ENCODE measurements at places on chromosomes 5 and 9.

- no peak for DNase-seq
Observed at GRCh38 chr5:146366904-146367303, 28.3 kb downstream of the POU4F3 start.

- no peak for DNase-seq
Observed at GRCh38 chr5:14684757-14685156, 20.2 kb downstream of the OTULIN start.

- peak; percentile 80 for DNase-seq
Observed at GRCh38 chr5:137146402-137146890, 352.7 kb downstream of the SPOCK1 start.

- DNase-seq: no peak
Observed at GRCh38 chr5:132877938-132878337, 4.5 kb downstream of the LEAP2 start.

DNA sequence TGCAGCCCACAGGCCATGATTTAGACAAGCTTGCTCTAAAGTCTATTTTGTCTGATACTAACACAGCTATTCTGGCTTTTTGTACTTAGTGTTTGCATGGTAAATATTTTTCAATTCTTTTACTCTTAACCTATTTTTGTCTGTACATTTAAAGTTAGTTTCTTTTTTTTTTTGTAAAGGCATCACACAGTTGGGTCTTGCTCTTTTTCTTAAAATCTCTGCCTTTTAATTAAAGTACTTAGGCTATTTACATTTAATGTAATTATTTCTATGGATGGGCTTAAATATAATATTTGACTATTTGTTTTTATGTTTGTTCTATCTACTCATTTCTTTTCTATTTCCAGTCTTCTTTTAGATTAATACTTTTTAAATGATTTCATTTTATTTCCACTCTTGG lies 49.7 kb upstream of the MAST4 start:
- DNase-seq: no peak

DNA sequence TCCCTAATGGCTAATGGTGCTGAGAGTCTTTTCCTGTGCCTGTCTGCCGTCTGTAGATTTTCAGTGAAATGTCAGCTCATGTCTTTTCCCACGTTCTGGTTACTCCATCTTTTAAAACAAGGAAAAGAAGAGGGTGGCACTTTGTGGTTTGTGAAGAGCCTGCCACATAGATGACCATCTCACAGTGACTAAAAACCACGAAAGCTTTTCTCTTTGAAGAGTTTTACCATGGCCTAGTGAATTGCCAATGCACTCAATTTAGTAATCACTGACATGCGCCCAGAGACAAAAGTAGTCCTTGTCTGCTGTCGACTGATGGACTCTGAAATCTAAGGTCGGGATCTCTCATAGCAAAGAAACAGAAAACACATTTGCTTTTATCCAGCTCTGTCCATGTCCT lies 50.4 kb downstream of the SPATA31C2 start:
- DNase-seq: no peak

GRCh38 chr5:155905364-155905763 lies 421.6 kb upstream of the SGCD start:
- no peak for DNase-seq

- no peak for DNase-seq
Observed at GRCh38 chr5:96489532-96489931, 56.5 kb upstream of the PCSK1 start.

DNA sequence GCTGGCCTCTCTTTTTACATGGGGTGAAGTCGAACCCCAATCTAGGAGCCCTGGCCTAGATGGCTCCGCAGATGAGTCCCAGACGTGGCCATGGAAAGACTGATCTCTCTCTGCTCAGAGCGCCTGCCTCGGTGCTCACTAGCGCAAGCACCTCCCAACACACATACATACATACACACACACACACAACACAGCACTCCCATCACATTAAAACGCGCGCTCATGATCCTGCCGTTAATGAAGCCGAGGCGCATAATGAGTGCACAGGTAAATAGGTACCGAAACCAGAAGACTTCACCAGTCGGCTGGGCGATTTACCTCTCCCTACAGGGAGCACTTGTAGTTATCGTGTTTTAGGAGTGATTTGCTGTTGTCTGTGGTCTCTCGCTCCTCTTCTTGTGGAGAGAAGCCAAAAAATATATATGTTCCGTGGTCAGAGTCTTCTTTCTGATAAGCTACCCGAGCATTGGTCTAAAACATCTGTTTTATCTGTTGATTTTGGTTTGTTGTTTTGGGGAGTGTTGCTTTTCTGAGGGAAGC lies 207.7 kb downstream of the MEF2C start:
- no peak for DNase-seq

DNA sequence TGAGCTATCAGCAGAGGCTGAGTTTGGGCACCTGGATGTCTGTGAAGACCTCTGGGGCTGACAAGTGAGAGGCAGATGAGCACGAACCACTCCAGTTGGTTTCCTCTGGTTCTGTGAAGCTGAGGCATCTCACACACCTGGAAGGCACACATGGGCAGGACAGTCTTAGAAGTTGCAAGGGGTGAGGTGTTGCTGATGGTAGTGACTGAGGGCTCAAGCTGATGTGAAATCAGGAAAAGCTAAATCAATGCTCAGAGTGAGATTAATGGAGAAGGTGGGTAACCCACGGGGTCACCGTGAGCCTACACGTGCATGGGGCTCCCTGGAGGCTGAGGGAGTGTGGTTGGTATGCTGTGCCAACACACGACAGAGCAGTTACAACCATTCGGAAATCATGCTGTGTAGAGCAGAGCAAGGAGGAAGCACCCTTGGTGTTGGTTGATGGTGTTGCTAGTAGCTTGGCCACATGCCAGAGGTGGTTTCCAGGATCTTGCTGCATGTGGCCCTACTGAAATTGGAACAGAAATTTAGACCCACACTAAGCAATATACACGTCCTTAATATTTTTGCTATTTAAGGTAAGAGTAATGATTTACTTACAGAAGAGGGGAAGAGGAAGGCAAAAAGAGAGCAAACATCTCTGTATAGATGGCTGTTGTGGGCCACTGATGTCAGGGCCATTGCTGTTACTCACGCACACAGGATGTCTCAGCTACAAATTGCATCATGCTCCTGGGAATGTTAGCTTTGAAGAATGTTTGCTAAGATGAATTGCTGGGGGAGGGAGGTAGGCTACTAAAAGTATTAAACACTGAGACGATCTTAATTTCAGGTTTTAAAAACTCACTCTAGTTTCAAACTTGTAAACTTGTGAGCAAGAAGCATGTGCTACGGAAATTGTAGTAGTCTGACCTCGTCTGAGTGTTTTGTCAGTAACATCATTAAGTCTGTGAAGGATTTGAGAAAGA lies 170.5 kb downstream of the ARHGEF28 start:
- DNase-seq: no peak

DNA sequence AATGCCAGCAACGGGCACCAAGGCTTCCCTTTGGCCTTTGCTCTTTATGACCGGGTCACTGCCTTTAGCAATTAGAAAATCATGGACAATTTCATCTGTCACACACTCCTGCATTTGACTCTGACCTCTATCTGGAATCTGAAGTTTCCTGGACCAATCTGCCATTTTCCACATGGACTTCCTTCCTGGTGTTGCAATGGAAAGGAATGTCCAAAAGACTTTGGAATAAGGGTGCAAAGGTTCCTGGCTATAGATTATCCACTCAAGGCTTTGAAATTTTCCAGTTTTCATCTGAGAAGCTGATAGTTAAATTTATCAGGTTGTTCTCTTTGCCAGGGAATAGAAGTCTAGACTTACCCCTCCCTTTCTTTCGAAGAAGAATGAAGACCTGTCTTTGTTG lies 523.1 kb upstream of the ZNF462 start:
- no peak for DNase-seq

- no peak for DNase-seq
Observed at GRCh38 chr5:170216257-170216864, 16.4 kb upstream of the C5orf58 start.

DNA sequence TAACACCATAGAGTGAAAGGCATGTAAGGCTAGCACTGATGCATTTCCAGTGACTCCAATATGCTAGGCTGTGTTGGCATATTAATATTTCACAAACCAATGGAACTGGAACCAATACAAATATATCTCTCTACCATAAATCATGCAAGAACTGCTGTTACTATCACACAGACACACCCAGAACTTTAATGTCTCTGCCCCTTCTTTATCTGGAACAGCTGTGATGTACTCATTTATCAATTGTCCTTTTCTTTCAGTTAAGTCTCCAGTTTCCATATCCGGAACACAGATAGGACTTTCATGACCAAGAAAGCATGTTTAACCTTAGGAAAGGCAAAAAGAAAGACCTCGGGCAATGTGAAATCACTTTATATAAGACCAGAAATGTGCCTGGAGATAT lies 70.3 kb downstream of the SPTLC1 start:
- no peak for DNase-seq

DNA sequence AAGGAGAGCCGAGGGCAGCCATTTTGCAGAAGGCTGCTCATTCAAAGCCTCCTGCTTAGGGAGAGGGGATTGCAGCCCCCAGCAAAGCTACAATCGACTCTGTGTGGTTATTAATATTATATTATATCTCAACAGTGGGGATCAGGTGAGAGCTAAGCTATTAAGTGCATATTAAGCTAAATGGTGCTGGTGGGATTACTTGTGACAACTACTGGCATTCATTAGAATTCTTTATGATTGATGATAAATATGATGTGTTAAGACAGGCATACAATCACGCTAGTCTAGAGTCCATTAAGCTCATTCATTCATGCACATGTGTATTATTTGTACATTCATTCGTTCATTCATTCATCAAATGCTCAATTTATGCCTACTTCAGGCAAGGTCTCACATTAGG lies 23.0 kb downstream of the COL15A1 start:
- no peak for DNase-seq

DNA sequence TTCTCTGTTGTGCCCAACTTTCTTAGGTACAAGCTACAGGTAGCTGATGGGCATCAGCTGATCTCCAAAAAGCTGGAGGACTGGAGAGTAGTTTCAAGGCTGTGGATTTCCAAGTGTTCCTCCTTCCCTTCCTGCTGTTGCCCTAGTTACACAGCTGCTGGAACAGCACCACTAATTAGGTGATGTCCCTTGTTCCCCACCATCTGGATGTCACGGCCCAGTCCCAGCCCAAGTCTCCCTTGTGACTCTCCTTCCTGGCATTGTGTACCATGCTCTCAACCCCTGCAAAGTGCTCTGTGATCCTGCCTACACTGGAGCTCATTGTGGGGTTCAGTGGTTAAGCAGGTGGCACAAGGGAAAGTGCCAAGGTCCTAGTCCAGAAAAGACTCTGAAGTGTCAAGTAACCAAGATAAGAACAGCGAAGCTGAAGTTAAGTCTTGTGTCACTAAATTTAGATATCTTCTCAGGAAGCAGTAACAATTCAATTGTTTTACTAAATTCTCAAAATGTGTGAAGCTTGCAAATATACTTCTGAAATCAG lies 604.5 kb downstream of the ISL1 start:
- DNase-seq: no peak

GRCh38 chr5:180816608-180817534 lies 14.3 kb upstream of the MGAT1 start:
- DNase-seq: no peak

DNA sequence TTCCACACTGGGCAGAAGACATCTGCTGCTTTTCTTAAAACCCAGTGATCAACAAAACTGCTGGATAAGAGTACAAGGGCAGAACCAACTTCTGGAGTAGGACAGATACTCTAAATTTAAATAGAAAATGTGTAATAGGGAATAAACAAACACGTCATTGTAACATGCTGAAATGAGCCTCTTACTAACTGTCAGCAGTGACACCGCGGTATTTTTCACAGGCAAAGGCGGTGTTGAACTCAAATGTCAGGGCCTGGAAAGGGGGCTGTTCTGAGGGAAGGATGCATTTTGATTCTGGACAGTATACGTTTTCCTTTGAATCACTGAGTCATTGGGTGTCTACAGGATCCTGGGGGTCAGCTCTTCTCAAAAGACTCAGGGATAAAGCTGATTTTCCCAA lies 73.5 kb downstream of the OTULIN start:
- no peak for DNase-seq

DNA sequence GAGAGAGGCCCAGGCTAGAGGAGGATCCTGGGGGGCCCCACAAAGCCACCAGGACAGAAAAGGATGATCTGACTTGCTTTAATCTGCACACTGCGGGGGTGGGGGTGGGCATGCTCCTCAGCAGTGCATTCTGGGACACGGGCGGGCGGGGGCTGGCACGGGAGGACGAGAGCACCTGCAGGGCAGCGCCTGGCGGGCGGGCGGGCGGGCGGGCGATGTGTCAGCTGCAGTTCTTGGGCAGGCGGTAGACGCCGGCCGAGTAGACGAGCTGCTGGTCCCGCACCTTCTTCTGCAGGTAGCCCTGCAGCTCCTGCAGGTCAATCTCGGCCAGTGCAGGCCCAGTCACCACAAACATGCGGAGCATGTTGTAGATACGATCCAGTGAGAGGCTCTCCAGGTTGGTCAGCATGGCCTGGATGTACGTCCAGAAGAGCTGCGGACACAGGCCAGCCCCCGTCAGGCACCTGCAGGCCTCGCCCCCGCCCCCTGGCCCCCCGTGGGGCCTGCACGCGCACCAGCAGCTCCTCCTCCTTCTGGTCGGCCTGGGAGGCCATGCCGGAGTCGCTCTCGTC lies 3.0 kb upstream of the TMEM210 start:
- DNase-seq: no peak

All from urinary bladder (tissue), 4 donors.